Right ventricle myocardium inferior (tissue), 1 donor: ENCODE measurements at places on chromosomes 7 and 10.

GRCh38 chr7:26457696-26458327, 166.2 kb downstream of the SNX10 start:
- no peak for DNase-seq

- DNase-seq = no peak
Measured at GRCh38 chr7:51187941-51188340, 128.7 kb downstream of the COBL start.

GRCh38 chr7:138880881-138881578, 83.0 kb upstream of the ATP6V0A4 start:
- no peak for DNase-seq

DNA sequence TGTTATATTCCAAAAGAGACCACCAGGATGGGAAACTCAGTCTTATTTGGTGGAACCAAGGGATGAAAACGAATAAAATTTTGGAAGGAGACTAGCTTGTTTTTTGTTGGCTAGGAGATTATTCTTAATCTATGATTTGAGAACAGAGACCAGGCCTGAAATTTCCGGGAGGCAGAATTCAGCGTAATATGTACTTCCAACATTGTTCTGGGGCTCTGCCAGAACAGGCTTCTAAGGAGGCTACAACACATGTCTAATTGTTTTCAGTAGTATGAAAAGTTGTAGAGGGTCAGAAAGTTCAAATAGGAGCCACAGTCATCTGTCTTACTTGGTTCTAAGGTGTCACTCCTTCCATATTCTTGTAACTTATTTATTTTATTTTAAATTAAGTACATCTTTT, 1.7 kb downstream of the DDX21 start:
- DNase-seq = no peak

GRCh38 chr7:66167773-66168387, 37.3 kb upstream of the TPST1 start:
- no peak for DNase-seq

- DNase-seq = no peak
Measured at GRCh38 chr10:127892743-127893142, at the start of gene CLRN3. Gene CLRN3, minus strand, starts transcription at chr10:127892941. Its CDS starts 157 bp downstream, at chr10:127892784.

GRCh38 chr10:87705339-87705738, 45.7 kb downstream of the PAPSS2 start:
- DNase-seq = no peak

- no peak for DNase-seq
Measured at GRCh38 chr7:27430105-27430504, 187.5 kb downstream of the EVX1 start.

DNA sequence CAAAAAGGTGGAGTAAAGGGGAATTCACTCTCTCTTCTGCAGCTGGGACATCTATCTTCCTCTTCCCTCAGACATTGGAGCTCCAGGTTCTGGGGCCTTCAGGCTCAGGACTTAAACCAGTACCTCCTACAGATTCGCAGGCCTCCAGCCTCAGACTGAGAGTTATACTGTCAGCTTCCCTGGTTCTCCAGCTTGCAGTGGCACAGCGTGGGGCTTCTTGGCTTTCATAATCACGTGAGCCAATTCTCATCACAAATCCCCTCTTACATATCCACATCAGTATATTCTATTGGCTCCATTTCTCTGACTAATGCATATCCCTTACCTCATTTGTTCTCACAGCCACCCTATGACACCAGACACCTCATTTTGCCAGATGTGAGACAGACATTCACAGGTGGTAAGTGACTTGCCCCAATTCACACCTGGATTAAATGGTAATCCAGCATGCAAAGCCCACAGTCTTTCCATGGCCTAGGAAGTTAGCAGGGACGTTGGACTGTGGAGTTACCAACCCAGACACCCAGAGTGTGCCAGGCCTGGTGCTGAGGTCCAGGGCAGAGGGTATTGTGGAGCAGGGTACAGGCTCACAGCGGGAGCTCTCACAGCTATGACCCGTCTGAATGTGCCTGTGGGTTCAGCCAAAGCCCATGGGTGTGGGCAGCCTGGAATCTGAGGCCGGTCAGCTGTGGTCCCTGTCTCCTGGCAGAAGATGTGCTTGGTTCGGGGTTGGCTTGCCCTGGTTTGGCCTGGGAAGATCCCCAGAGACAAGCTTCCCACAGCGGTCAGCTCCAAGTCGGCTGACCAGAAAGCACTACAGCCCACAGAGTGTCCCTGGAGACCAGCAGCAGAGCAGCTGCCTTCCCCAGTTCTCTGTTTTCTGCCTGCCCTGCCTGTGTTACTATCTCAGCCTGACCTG, 18.4 kb upstream of the ZCCHC24 start:
- no peak for DNase-seq

- no peak for DNase-seq
Measured at GRCh38 chr7:137413901-137414300, 70.4 kb upstream of the PTN start.

DNA sequence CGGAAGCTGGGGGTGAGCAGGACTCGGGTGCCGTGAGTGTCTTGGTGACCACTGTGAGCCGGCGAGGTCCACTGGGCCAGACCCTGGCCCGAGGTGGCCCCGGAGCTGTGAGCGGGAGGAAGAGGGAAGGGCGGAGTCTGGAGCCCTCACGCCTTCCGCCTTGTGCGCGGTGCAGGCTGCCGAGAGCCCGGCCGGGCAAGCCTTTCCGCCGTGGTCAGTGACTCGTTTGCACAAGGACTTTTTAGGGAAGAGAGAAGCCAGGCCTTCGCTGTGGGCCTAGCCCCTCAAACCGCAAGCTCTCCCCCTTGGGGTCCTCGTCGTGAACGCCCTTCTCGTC, 40.9 kb upstream of the ZNF32 start:
- DNase-seq = peak; percentile 83

DNA sequence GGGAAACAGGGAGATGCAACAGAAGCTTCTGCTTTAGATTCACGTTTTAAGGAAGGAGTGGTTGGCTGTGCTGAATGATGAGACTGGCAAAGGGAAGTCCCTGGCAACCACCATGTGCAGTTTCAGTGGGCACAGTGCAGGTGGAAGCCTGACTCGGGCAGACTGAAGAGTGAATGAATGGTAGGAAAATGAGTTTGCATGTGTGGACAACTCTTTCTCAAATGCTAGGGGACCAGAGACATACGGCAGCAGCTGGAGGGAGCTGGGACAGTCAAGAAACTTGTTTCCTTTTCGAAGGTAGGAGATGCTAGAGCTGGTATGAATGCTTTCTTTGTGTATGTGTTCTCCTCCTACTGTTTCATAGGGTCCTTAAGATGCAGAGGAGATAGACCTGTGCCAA, 29.0 kb downstream of the PODXL start:
- no peak for DNase-seq

- DNase-seq = no peak
Measured at GRCh38 chr7:5681979-5682546, 99.4 kb downstream of the RNF216 start.

- DNase-seq = no peak
Measured at GRCh38 chr7:75690121-75690523, 48.6 kb downstream of the HIP1 start.

DNA sequence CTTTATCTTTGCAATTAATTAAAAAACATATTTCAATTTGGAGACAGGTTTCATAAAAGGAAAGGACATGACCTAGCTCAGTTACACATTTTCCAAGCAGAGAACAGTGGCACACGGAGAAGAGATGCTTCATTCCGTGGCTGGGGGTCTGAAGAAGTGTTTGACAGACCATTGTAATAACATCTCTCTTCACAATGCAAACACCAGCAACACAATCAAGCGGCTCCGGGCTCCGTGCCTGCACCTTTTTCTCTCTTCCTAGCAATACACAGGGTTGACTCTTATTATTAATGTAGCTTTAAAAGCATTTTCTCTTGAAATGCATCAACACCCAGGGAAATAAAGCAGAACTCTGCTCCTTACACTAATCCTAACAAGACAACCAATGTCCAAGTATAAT, 261.0 kb upstream of the AOAH start:
- no peak for DNase-seq

- DNase-seq = no peak
Measured at GRCh38 chr10:103797857-103798256, 57.5 kb downstream of the SH3PXD2A start.

GRCh38 chr10:86757113-86757972, 924 bp downstream of the BMPR1A start:
- DNase-seq = peak; percentile 75

DNA sequence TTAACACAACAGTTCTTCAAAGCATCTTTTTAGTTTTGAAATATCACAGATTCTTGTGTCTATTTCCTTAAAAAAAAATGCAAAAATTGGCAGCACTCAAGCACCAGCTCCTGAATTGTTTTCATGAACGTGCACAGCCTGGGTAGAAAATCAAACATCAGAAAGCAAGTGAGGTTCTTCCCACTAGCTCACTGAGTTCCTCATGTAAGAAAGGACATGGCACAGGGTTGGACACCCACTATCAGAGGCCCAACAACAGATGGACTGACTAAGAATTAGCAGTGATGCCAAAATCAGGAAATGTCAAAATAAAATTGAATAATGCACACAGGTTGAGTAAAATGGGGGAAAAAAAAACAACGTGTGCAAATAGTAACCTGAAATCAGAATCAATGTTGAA, 146.8 kb downstream of the PCLO start:
- no peak for DNase-seq

DNA sequence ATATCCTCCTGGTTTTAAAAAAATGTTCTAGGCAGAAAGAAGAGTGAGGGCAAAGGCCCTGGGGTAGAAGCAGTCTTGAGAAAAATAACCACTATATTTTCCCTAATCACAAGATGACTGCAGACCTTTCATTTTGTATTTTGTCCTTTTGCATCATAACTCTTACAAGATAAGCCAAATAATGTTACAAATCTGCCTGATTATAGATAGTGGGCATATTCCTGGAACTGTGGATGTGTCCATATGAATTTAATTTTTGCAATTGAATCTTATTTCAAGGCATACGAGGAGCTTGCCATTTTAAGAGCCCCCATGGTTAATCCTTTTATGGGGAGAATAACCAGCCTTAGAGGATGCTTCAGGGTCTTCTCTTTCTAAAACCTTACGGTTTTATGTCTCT, 102.7 kb downstream of the ADRA2A start:
- DNase-seq = no peak

DNA sequence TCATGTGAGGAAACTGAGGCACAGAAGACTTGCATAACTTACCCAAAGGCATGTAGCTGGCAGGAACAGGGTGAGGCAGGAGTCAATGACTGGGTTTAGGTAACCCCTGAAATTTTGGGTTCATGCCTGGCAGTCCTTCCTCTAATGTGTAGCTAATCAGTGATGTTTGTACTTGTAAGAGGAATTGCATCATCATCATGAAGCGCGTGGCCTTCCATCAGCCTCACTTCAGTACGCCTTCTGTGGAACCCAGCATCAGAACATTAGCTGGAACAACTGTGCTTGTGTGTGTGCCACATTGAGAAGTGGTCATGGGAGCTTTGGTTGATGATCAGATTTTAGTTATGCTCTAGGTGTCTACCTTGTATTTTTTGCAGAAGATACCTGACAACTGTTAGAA, 18.2 kb upstream of the STMP1 start:
- no peak for DNase-seq

DNA sequence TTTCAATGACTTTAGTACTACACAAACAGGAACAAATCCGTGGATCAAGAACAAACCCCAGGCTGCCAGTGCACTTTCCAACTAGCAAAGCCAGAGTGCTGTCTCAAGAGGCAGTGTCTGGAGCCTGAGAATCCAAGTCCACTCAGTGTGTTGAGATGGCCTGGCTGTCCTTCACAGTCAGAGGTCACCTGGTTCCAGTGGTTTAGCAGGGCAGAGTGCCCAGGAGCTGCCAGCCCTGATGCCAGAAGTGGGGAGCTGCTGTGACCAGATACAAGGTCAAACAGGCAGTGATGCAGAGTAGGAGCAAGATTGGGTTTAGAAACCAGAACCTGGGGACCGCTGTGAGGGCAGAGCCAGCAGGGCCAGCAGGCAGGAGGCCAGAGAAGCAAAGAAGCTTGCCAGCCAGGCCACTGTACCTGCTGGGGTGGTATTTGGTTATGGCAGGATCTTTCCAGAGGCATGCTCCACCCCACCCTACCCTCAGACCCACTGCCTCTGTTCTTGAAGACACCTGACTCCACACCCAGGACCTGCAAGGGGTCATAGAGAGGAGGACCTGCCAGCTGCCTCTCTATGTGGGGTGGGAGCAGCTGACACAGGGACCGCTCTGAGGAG, 35.6 kb upstream of the C10orf90 start:
- peak; percentile 71 for DNase-seq
